ENCODE measurements at places on chromosomes 16 and 17.
A peak's percentile ranks its signal among the peaks of the same experiment; 100 is the strongest.

DNA sequence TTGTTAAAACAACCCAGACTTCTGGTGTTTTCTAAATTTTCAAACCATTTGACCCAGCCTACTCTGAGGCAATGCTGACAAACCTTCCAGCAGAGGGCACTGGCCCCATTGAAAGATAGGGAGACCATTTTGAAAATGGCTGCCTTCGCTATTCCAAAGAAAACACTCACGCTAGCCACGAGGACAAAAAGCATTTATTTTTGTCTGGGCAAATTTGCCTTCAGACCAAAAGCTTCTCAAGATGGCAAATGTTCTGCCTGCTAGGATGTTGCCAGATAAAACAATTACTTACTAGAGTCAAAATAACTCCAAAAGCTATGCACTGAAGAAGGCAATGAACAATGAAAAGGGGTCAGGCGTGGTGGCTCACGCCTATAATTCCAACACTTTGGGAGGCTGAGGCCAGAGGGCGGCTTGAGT is 296.7 kb upstream of the IRX5 start:
- no peak for DNase-seq

- no peak for DNase-seq
These were observed 8.0 kb downstream of the SBK1 start for GRCh38 chr16:28300327-28300726.

DNA sequence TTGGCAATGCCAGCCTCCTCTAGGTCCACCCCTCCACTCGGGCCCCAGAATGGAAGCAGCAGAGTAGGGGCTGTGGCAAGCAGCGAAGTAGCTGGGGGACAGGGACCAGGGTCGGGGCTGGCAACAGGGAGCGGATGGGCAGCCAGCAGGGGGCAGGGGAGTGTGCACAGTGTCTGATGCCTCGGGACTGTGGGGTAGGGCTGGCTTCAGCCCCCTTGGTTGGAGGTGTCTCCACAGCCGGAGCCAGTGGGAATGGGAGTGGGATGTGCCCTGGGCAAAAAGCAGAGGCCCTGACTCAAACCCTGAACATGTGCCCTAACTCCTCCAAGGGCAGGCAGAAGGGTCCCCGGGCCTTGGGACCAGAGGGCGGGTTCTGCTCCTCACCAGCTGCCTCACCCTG is 18.5 kb upstream of the ARHGAP27 start:
- no peak for DNase-seq

DNA sequence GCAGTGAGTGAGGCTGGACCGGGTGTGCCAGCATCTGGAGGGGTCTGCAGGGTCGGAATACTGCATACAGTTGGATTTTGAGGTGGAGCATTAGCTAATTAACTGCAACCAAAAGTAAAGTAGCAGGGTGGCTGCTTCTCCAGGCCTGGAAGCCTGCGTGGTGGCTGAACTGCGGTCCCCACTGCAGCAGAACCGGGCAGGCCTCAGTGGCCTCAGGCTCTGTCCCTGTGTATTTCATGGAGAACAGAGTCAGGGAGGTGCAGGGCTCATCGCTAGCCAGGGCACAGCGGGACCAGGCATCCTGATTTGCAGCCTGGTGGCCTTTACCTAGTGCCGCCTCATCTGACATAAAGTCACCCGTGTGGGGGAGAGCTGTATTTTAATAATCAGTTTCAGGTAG is 131.9 kb downstream of the RPTOR start:
- DNase-seq: no peak

GRCh38 chr17:27466743-27467375 is 10.6 kb downstream of the KSR1 start:
- peak; percentile 69 for DNase-seq

Measured in CD4-positive, alpha-beta T cell treated with Interleukin-2 at 100 ng/mL for 4 hours (primary cell).